ENCODE measurements at places on chromosomes 4 and X.

GRCh38 chrX:75273483-75273882 is 402 bp upstream of the UPRT start:
- no peak for DNase-seq

DNA sequence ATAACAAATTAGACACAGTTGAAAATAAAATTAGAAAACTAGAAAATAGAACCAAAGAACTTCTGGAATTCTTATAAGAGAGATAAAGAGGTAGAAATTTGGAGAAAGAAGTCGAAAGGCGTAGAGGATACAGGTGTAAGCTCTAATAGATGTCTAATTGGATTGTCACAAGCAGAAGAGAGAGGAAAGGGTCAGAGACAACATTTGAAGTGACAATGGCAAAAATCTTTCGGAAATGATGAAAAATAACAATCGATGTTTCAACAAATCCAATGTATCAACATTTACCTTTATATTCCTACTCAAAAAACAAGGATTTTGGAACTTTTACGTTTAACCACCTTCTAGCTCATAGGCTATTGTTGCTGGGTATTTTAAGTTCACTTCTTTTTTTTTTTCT is 3.8 kb downstream of the CXCL8 start:
- DNase-seq: no peak

- no peak for DNase-seq
Observed at GRCh38 chr4:8319061-8319460, 49.5 kb downstream of the HTRA3 start.

- peak; percentile 54 for DNase-seq
Observed at GRCh38 chr4:145734576-145735346, 54.8 kb downstream of the C4orf51 start.

- no peak for DNase-seq
Observed at GRCh38 chr4:107432451-107432850, 287.6 kb downstream of the PAPSS1 start.

GRCh38 chr4:107629318-107629717 is 90.7 kb downstream of the PAPSS1 start:
- no peak for DNase-seq

GRCh38 chr4:134650461-134650860 is 448.9 kb upstream of the PABPC4L start:
- no peak for DNase-seq

- no peak for DNase-seq
Observed at GRCh38 chr4:7793186-7793585, 146.5 kb downstream of the AFAP1 start.

GRCh38 chrX:39726771-39727170 is 371.0 kb downstream of the BCOR start:
- peak; percentile 89 for DNase-seq

GRCh38 chr4:125526420-125526819 is 211.7 kb downstream of the FAT4 start:
- DNase-seq: no peak

GRCh38 chr4:180809439-180809838 is 1433.8 kb upstream of the TENM3 start:
- no peak for DNase-seq

- DNase-seq: peak; percentile 56
Observed at GRCh38 chr4:168643111-168643795, 146.4 kb downstream of the PALLD start.
